ENCODE measurements at places on chromosomes 12 and 14.

DNA sequence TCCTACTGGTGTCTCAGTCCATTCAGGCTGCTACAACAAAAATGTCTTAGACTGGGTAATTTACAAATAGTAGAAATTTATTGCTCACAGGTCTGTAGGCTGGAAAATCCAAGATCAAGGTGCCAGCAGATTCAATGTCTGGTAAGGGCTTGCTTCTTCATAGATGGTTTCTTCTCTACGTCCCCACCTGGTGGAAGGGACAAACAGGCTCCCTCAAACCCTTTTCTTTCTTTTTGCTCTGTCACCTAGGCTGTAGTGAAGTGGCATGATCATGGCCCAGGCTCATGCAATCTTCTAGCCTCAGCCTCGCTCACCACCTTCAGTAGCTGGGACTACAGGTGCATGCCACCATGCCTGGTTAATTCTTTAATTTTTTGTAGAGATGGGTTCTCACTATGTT is 106.8 kb upstream of the RPH3A start:
- DNase-seq, result no peak

DNA sequence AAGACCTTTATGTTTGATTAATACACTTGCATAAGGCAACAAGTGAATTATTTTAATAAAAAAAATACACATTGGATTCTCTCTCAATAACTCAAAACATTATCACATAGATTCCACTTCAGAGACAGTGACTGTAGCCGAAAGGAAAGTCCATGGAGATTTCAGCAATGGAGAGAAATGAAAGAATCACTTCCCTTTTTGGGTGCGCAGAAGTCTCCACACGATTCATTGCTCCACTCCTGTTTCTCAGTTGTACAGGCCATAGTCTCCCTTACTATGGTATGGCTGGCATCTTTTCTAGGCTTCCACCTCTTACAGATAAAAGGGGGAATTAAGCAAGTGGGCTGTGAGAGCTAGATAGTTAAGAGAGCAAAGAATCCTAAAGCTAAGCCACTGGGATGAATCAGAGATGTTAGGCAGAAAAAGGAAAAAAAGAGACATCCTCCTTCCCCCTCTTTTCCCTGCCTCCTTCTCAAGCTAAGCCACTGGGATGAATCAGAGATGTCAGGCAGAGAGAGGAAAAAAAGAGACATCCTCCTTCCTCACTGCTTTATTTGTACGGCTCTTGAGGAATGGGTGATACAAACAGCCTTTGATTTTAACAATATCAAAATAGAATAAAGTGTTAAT is 16.3 kb downstream of the ST8SIA1 start:
- no peak for DNase-seq

DNA sequence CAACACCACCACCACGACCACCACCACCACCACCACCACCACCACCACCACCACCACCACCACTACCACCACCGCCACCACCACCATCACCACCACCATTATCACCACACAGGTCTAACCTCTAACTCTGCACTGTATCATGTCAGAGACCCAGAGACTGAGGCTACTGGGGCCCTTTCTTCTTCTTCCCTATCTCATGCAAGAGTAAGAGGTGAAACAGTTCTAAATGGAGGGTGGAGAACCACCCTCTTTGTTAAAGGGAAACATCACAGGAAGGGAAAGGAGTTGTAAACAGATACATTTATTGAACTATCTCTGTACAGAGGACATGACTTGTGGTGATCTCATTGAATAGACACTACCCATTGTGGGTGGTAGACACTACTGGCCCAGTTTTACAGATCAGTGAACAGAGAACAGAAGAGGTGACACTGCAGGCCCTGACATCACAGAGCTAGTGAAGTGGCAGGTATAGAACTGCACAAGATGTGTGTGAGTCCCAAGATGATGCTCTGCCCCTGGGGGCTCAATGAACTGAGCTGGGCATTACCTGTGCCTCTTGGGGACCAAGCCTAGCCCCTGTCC is 91.6 kb downstream of the FOXN3 start:
- no peak for DNase-seq

GRCh38 chr12:53058674-53059433 is 9.0 kb downstream of the TNS2 start:
- DNase-seq, result no peak

DNA sequence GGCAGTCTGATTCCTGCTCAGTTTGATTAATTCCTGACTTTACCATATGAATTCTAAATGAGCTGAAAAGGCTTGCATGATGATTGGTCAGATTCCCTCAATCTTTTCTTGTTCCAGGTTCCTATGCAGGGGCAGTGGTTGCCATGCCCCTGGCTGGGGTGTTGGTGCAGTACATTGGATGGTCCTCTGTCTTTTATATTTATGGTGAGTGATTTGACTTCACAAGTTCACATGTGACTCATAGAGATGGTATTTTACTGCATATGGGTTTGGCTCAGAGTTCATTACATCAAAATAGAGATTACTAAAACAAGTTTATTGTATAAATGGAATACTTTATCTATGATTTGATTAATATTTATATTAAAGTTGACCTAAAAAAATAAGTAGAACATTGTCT is 44.8 kb downstream of the SLC17A8 start:
- no peak for DNase-seq

DNA sequence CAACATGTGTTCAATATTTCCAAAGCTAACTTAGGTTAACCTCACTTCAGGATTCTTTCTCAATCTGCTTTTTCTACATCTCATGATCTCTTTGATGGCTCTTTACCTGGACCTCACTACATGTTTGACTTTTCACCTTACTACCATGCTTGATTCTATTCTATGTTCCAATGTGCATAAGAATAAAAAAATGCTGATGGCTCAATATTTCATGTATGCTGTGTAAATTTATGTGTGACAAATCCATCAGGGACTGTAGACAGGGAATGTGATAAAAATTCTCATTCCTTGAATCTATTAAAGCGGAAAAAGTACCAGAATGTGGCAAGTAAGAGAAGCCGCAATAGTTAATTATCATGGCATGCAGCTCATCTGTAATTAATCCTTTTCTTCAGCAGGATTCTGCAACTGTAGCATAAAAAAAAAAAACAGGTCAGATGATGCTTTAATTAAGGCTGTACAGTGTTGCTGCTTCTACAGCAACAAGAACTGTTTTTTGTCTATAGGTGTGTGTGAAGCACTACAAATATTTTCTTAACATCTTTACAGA is 276.9 kb upstream of the PRKD1 start:
- DNase-seq, result no peak

Measured in stimulated activated CD4-positive, alpha-beta T cell treated with anti-CD3 and anti-CD28 coated beads, TNF-alpha, amount 100 ng/mL, for 1 hour (primary cell).